Fibroblast of lung (primary cell): ENCODE measurements at places on chromosomes 3 and 15.

DNA sequence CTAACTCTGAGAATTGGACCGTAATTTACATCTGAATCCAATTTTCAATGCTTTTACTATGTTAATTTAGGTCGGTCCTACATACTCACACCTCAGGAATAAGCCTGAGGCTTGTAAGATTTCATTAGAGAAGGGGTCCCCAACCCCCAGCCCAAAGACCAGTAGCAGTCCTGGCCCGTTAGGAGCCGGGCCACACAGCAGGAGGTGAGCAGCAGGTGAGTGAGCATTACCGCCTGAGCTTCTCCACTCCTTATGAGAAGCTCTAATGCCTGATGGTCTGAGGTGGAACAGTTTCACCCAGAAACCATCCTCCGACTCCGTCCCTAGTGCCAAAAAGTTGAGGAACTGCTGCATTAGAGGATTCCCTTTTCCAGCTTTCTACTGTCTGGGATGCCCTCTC, 757.3 kb downstream of the SI start:
- DNase-seq, result no peak

GRCh38 chr3:143671626-143672025, 176.6 kb downstream of the SLC9A9 start:
- no peak for DNase-seq

DNA sequence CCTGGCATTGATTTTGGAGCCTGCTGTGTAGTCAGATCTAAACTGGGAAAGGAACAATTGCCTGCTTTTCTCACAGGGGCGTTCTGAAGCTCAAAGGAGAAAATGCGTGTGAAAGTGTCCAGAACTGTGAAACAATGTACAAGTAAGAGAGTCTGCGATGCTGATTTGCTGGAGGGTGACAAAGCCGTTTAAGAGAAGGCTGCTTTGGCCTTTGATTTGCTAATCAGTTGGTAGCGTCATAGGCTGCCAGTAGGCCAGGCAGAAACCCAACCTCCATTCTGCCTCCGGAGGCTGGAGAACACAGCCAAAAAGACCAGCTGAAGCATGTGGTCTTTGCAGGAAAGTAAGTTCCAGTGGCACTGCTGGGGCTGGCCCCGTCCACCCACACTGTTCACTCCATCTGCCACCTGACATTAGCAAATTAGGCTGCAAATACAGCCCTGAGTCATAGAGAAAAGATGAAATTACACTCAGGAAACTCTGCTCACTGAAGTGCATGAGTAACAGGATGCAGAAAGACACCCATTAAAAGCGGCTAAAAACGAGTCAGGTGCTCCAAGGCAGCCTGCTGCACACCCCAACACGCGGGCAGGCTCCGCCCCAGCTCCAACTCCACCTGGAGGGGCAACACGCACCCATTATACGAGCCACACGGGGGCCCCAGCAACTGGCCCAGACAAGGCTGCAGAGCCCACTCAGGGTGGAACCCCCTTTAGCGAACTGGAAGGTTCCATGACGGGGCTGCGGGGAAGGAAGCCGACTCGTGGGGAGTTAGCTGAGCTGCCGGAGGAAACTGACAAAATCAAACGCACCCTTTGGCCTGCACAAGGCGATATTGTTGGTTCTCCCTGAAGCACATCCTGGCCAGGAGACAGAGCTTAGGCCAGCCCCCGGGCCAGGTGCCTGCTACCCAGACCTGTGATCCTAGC, 31.6 kb downstream of the ZDHHC19 start:
- DNase-seq, result peak; percentile 95

DNA sequence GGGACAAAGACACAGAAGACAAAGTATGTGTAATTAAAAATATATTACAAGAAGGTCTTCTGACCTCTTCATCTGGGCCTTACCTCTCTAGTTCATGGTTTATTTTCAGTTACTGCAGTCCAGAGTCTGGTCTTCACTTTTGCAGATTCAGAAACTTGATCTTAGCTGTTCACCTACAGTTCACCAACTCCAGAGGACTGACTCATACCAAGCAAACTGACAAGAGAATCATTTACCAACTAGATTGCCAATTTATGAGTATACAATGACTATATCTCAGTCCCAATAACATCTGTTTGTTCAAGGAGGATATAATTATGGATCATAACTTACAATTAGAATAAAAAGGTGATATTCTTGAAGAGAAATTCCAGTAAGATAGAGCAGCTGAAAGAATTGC, 9.0 kb downstream of the P2RY1 start:
- no peak for DNase-seq

DNA sequence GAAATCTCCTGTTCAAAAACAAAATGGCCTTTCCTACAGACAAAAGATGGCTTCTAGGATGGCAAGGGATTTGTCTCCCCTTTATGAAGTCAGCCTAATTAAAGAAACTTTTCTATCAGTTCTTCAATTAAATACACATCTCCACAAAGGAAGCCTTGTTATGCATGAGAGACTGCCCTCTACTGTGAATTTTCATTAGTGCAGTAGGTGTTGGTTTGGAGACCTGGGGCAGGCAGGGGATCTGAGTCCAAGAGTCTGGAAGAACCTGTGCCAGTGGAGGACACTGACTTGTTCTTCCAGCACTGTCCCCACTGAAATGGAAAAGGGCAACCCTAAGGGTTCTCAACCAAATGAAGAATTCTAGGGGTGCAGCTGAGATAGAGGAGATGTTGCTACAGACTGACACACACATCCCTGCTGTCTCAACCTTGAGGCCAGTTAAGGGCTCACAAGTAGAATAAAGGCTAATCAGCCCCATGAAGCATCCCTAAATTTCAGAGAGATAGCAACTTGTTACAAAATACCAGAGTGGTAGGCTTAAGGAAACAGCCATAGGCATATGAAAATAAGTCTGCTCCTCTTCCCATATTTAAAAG, 174.0 kb upstream of the PRICKLE2 start:
- DNase-seq, result peak; percentile 50

GRCh38 chr3:189995129-189995528, 125.6 kb downstream of the P3H2 start:
- DNase-seq, result peak; percentile 80

DNA sequence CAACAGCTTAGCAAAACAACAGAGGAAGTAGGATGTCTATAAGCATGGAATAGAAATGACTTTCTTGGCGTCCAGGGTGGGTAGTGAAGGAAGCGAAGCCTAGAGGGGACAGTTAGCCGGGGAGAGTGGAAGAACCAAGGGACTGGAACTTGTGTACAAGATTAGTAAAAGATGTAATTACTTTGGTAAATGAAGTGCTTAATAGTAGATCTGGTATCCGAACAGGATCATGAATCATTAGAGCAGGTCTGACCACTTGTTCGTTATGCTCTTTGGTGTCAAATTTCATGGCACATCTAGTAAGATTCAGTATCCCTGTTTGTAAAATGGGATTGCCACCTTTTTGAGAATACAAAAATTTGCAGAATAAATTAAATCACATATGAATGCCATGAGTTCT, 112.5 kb upstream of the MLF1 start:
- DNase-seq, result no peak
